ENCODE measurements at places on chromosomes 12 and 14. TPM values are rescaled to one million over a fixed set of nuclear protein-coding genes. Genes with fewer than 3 reads are reported as not detected.

DNA sequence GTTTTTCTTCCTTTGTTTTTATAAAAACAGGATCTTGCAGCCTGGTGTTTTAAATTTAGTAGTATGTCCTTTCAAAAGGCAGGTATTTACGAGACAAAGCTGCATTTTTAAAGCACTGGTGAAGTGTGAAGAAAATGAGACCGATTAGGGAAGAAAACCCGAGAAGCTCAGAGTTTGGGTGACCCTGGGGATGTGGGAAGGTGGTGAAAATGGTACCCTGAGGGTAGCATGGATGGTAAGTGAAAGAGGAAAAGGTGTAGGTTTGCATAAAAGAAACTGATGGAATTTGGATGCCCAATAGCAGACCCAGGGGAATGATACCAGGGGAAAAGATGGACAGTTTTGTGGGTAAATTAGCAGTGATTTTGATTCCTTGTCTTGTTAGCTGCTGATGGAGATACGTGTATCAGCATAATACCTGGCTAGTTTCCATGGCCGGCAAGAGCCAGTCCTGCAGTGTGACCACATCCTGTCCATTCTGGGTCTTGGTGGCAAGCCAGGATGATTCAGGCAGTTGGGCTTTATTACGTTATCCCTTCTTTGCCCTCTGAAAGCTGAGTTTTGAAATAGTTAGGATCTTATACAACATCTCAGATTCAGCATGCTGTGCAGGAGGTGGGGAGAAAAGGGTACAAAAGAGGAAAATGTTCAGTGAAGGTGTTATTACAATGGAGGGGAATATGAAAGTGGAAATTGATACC is 8.9 kb downstream of the BICD1 start:
- DNase-seq = peak; percentile 89

GRCh38 chr14:73802431-73803188 is 49.0 kb upstream of the PTGR2 start:
- DNase-seq = no peak

DNA sequence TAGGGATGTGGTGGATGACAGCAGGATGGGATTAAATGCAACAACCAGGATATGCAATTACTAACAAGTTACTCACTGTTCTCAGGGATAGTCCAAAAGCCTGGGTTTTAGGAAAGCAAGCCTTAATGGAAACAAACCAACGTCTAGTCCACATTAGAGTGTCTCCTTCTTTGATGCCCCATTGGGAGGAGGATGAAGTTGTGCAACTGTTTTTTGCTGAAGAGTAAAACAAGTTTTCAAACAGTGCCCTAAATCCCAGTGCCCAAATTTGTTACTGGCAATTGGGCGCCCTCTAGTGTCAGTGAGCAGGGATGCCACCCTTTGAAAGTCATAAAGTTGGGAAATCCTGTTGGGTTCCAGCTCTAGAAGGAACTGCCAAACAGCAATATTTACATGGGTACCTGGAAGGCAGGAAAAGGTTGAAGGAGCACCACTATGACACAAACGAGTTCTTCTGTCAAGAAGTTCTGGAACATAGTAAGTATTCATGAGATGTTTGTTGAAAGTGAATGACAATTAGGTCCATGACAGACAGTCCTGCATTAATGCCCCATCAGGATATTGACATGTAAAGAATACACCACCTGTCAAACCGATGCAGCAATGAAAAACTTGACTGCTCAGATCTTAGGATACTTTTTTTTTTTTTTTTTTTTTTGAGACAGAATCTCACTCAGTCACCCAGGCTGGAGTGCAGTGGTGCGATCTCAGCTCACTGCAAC is 11.1 kb upstream of the DPF3 start:
- peak; percentile 58 for DNase-seq

DNA sequence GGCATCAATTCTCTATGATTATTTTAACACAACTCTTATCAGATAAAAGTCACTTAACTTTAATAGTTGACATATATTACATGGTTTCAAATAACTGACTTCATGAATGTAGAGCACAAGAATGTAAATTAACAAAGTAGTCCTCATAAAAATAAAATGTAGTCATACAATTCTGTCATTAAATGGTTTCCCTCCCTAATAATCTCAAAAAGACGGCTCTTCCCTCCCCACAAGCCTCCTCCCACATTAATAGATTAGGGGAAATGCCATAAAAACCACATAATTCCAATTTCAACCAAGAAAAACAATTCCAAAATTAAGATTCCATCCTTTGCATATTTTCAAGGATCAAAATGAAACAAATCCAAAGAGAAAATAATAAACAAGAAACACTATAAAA is 36.7 kb downstream of the SPTLC2 start:
- no peak for DNase-seq

DNA sequence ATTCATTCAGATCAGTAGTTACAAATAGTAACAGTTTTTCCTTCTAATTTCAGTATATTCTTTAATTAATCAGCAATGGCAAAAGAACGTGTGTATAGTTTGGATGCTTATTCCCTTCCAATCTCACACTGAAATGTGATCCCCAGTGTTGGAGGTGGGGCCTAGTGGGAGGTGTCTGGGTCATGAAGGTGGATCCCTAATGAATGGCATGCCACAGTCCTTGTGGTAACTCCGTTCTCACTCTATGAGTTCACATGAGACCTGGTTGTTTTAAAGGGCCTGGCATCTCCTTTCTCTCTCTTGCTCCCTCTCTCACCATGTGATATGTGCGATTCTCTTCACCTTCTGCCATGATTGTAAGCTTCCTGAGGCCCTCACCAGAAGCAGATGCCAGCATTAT is 18.9 kb upstream of the SYNDIG1L start:
- no peak for DNase-seq

C3AR1 gene
- 21.3 TPM for total RNA-seq

TRIM9 gene
- 1.7 TPM for total RNA-seq

DNA sequence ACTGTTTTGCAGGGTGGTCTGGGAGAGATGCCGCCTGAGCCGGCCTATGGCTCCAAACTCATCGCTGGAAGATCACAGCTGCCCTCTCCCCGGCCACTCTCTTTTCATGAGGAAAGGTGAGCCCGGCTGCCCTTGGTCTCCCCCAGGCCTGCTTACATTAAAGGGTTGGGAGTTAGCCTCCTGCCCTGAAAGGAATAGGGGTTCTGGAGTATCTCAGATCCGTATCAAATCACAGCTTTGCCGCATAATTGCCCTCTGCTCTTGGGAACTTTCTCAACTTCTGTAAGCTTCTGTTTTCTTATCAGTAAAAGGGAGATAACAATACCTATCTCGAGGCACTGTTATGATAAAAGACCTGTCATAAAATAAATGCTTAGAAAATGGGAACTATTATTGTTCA is 17.6 kb downstream of the PHLDA1 start:
- DNase-seq = no peak

DNA sequence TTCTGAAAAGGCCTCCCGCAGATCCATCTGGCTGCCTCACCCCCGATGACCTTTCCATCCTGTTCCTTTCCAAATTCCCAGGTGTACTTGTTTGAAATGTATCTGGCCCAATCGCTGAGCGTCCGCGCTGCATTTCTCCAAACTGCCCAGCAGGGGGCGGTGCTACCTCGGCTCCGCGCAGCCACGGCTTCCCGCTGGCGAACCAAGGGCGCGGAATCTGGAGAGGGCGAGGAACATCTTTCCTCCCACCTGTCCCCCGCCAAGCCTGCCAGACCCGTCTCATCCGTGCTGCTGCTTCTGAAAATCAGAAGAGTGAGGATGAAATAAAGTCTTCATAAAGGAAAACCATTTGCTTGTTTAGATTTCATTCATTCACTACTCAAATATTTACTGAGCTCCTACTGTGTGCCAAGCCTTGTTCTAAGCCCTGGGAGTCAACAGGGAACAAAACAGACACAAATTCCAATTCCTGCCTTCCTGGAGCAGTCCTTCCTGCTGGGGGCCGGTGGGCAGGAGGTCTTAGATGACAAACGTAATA is 16.8 kb upstream of the MYL2 start:
- DNase-seq = no peak

DNA sequence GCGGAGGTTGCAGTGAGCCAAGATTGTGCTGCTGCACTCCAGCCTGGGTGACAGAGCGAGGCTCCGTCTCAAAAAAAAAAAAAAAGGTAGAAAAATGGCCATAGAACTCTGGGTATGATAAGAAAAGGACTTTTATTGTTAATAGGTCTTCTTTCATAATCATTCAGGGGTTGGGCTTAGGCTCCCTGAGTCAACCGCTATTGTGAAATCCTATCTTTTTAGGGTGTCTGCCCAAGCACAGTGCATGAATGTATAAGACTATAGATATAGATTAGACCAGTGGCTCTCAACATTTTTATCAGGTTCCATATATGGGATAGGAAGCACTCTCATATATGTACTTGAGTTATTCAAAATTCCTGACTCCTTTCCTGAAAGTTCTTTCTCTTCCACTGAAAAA is 48.7 kb upstream of the USP15 start:
- no peak for DNase-seq

SRRM4 gene
- not detected for total RNA-seq

GRCh38 chr14:95265106-95266094 is 54.3 kb downstream of the CLMN start:
- no peak for DNase-seq

GRCh38 chr12:117277875-117278274 is 83.6 kb downstream of the NOS1 start:
- no peak for DNase-seq

- no peak for DNase-seq
These were observed 18.3 kb upstream of the ATP2A2 start for GRCh38 chr12:110262442-110263388.

DNA sequence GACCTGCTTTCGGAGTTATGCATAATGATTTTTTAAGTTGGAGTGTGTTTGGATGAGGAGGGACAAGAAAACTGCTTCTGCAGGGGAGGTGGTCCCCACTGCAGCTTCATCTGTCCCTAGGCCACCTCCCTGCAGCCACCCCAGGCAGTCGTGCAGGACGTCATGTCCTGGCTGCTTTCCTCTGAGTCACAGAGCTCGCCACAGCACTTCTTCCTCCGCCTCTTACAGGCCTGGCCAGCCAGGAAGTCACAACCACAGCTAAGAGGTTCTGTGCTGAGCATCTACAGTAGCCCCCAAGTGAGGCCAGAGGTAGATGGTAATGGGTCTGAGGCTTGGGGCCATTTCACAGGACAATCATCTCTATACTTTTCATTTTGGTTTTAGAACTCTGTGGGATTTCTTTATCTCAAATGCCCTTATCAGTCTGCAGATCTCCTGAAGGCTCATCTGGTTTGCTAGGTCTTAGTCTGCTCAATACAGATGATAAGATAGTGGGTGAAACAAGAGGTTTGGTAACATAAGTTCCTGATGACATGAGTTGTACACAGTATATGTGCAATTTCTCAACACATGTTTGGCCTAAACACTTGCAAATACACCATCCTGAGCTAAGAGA is 106.4 kb downstream of the ARF6 start:
- DNase-seq = peak; percentile 81

LUM gene
- total RNA-seq = 177 TPM

USP5 gene
- total RNA-seq = 89.7 TPM

DNA sequence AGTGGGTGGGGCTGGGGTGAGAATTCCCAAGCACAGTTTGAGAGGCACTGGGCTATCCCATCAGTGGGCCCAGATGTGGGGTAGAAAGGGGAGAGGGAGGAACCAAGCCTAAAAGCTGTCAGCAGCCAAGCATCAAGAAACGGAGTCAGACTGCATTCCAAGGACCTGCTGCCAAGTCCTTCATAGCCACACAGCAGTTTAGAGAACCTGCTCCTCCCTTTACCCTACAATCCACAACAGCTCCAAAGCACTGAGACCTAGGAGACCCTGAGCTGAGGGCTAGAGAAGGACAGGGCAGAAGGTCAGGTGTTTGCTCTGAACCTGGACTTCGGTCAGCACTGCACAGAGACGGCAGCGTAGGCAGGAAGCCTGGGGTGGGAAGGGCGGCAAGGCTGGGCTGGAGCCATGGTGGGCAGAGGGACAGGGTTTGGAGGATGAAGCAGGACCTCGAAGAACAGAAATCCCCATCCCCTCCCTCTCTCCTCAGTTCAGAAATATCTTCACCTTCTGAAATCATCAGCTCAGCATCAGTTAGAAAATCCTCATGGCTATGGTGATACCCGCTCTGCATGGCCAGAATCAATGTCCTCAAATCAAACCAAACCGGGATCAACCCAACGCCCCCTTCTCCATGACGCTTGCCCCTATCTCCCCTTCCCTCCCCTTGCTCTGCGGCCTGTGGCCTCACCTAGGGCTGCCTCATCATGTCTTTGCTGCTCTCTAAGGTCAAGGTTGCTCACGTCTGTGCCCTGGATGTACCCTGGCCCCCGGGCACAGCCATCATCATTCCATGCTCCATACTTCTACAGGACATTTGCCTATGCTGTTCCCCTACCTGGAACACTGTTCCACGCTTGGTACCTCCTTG is 12.9 kb upstream of the SERPINA4 start:
- DNase-seq = no peak

- no peak for DNase-seq
These were observed 33.3 kb downstream of the KCNK13 start for GRCh38 chr14:90095096-90095495.

DNA sequence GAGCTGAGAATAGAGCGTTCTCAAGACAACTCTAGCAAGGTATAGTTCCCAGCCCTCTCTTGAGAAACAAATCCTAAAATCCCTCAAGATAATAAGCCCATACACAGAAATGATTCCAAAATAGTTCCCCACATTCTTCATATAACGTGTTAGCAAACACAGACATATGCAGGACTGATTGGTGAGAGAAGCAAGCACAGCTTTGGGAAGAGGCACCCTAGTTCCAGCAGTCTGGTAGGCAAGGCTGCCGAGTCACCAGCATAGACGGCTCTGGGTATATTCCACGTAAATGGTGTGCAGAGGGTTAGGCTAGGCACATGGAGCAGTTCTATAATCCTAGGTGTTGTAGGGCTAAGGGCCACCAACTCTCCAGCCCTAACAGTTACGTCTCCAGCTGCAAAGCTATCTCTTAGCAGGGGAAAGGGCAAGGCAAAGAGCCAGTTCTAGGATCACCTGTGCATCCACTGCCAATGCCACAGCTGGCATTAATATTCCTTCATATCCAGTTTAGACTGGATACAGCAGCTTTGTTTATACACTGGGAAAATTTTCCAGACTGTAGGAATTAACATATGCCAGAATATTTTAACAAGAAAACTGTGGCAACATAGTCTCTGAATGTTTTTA is 52.9 kb downstream of the SH2B3 start:
- no peak for DNase-seq

DNA sequence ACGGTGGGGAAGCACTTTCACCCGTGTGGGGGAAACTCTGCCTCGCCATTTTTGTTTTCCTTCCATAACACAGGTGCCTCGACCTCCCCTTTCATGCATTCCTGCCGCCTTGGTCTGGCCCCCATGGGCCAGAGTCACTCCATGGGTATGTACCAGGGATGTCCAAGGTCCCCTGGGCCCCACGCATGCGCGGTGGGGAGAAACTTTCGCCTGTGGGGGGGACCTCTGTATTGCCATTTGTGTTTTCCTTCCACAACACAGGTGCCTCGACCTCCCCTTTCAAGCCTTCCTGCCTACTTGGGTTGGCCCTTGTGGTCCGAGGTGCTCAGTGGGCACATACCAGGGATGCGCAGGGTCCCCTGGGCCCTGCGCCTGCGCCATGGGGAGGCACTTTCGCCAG is 345.8 kb downstream of the ALG10 start:
- no peak for DNase-seq

GRCh38 chr14:100027771-100028490 is 37.3 kb upstream of the EVL start:
- no peak for DNase-seq
